ENCODE measurements at places on chromosomes 1 and 21.
A peak's percentile ranks its signal among the peaks of the same experiment; 100 is the strongest.

- DNase-seq = no peak
Observed at GRCh38 chr1:95368178-95368577, 134.2 kb downstream of the RWDD3 start.

- no peak for DNase-seq
Observed at GRCh38 chr1:226495716-226496115, 52.8 kb upstream of the STUM start.

DNA sequence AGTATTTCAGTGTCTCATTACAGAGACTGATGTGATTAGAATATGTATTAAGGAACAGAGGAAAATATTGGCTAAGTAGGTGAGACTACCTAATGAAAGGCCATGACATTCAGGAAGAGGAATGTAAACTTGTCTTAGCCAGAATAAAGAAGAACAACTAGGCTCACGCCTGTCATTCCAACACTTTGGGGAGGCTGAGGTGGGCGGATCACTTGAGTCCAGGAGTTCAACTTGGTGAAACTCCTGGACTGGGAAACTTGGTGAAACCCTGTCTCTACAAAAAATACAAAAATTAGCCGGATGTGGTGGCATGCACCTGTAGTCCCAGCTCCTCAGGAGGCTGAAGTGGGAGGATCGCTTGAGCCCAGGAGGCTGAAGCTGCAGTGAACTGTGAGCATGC, 14.8 kb upstream of the CACYBP start:
- no peak for DNase-seq

DNA sequence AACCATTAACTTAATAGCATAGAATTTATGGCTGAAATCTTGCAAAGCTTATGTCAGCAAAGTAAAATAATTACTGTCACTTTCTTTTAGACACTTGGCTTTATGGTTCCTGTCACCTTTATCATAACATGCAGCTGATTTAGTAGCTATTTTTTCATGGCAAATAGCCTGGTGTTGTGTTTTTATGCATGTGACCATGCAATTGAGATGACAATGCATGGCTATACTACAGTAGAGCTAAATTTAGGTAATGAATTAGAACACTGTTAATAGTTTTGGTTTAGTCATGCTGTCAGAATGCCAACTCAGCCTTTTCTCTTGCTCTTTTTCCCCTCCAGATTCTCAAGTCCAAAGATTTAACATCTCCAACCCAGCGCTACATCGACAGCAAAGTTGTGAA, 88.6 kb downstream of the TGFB2 start:
- DNase-seq = peak; percentile 33

DNA sequence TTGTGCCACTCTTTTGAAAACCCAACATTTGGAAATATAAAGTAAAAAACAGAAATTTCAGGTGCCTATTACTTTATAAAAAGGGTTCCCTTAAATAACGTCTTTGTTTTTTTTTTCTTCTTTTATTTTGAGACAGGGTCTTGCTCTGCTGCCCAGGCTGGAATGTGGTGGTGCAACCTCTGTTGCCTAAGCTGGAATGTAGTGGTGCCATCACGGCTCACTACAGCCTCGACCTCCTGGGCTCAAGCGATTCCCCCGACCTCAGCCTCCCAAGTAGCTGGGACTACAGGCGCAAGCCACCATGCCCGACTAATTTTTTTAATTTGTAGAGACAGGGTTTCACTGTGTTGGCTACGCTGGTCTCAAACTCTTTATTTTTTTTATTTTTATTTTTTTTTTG, 110.2 kb upstream of the HNRNPU start:
- no peak for DNase-seq

GRCh38 chr21:31686272-31686915, 26.9 kb downstream of the SOD1 start:
- no peak for DNase-seq

DNA sequence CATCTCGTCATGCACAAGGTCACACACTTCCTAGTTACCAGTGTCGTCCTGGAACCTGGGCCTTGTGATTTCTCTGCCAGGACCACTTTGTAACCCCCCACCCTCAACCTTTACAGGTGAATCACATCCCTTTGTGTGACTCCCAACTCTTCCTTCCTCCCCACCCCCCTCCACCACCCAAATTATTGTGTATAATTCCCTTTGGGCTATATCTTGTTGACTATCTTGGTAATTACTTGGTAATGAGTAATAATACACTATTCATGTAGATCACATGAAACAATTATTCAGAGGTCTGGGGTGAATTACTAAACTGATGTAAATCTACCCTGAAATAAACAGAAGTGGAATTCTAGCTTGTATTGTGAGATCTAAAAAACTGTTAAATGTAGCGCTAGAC, 1.7 kb downstream of the KCNK1 start:
- DNase-seq = no peak

DNA sequence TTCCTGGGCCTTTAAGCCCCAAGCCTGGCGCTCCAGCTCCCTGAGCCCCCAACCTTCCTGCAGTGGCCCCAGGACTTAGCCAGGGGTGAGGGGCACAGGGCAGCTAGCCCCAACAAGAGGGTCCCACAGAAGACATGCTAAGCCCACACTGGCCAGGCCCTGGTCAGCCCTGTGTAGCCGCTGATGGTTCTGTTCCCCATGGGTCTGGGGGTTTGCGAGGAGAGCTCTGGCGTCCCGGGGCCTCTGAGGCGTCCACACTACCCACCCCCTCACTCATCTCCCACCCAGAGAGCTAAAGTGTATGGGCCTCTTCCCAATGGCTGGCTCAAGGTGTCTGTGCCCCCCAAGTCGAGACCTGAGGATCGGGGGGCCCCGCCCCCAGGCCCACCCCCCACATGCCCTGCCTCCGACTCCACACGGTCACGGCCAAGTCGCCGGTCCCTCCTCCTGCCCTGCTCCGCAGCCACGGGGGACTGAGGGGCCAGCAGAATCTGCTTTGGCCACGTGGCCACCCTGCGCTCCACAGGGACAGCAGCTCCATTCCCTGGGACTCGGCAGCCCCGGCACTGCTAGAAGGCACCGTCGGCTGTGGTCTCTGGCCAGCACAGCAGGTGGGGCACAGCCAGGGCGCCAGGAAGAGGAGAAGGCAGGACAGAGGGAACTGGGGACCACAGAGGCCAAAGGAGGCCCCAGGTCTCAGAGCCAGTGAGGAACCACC, 7.8 kb downstream of the TNFRSF18 start:
- DNase-seq = no peak

All from lung (tissue), 17 donors.